Epithelial cell of esophagus (primary cell): ENCODE measurements at places on chromosomes 11 and 22.

- no peak for DNase-seq
These were observed 22.9 kb upstream of the FGF3 start for GRCh38 chr11:69841859-69842698.

- no peak for DNase-seq
These were observed 43.8 kb upstream of the KCNQ1OT1 start for GRCh38 chr11:2743427-2744110.

DNA sequence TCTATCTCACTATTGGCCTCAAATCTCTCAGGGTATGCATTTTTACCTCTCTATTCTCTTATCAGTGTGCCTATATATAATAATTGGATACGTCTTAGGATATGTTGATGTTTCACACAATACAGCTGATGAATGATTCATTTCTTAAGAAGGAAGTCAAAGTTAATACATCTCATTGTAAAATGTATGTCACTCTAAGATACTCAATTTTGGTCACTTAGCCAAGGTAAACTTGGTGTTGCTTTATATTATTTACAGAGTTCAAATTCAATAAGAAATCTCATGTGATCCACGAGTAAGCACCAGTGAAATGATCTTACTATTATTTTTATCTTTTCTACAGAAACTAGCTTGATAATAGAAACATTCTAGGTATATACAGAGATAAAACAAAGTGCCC, 1266.5 kb downstream of the JRKL start:
- DNase-seq, result no peak

- no peak for DNase-seq
These were observed 123.4 kb downstream of the CYP2R1 start for GRCh38 chr11:14768526-14769188.

GRCh38 chr11:36155770-36156160, 133.5 kb downstream of the COMMD9 start:
- peak; percentile 72 for DNase-seq

DNA sequence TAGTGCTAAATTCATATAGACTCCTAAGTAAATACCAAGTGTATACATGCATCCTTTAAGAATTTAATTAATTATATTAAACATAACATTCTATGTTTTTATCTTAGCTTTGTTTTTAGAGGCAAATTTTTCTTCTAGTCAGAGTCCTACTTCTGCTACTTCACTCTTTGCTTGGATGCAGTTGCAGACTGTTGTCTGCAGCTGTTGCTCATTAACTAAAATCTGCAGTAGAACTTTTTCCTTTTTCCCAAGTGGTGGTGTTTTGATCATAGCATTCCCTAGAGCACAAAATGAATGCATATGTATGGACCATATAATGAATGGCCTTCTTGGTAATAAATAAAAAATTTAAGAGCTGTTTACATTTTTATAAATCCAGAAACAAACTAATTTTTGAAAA, 198.3 kb downstream of the CASP12 start:
- no peak for DNase-seq

- DNase-seq, result no peak
These were observed 619.7 kb downstream of the BRD1 start for GRCh38 chr22:49208004-49208402.
